ENCODE measurements at places on chromosomes 11 and 22. TPM values are rescaled to one million over a fixed set of nuclear protein-coding genes. Genes with fewer than 3 reads are reported as not detected.

The DCPS gene
- 11.3 TPM for total RNA-seq

DNA sequence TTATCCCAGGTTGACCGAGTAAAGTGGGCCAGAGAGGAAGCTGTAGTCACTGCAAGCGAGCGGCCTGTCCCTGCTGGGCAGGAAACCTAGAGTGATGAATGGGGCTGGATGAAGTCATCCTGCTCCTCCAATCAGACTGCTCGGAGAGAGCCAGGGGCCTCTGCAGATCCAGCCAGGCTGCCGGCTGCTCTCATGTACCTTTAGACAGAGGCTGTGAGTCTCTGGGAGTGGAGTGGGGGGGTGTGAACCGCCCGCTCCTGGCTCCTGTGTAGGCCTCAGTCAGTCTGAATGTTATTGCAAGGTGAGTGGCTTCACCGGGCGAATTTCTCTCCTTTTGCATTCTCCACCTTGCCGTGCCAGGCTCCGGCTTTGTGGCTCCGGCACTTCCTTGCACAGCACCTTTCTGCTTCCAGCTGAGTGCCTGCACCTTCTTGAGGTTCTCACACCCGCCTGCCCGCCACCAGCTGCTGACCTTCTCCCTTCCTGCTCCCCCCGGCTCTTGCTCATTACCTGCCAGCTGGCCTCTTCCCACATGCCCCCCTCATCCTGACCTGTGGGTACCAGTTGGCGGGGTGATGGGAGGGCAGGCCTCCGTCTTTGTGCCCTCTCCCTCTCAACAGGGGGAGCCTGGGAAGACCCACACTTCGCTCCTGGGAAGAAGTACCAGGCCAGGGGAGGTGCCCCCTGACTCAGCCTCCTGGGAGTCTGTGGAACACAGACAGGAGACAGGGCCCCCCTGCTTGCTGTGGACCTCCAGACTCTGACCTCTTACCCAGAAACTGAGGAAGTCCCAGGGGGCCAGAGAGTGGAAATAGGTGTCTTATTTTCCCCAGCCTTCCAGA is 79.9 kb downstream of the GRAMD1B start:
- H3K27ac ChIP-seq = no peak overlapping the region
- no peak overlapping the region for H3K4me3 ChIP-seq
- H3K4me1 ChIP-seq = no peaks in the 10 kb centered on the region
- no peaks in the 10 kb centered on the region for H3K36me3 ChIP-seq
- no peak for DNase-seq
- H3K27me3 ChIP-seq = no peaks in the 10 kb centered on the region

DNA sequence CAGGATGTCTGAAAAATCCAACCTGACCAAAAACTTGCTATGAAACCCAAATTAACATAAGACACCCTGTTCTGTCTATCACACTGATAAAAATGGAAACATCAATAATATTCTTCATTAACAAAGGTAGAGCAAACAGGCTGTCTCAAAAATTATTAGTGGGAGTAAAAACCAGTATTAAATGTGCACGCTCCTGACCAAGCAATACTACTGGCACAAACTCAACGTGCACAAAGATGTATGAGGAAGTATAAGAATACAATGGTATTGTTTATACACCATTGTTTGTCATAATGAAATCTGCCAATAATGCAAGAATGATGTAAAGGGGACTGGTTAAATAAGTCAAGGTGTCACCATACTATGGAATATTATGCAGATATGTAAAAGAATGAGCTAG is 288.5 kb downstream of the MN1 start:
- H3K4me1 ChIP-seq = no peaks in the 10 kb centered on the region
- H3K36me3 ChIP-seq = no peaks in the 10 kb centered on the region
- DNase-seq = no peak
- H3K27me3 ChIP-seq = no peaks in the 10 kb centered on the region

DNA sequence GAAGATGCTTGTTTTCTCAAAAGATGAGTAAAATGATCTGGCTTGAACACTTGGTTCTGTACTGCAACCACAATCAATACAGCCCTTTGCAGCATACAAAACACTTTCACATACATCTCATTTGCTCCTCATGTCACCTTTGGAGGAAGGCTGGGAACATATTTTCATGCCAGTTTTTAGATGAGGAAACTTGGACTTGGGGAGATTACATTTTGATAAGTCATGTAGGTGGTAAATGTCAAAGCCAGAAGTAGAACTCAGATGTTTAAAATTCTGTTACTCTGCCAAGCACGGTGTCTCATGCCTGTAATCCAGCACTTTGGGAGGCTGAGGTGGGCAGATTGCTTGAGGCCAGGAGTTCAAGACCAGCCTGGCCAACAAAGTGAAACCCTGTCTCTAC is 121.8 kb downstream of the MICAL2 start:
- H3K4me1 ChIP-seq = no peaks in the 10 kb centered on the region
- H3K27ac ChIP-seq = peak overlapping the region; percentile 77
- no peaks in the 10 kb centered on the region for H3K36me3 ChIP-seq
- DNase-seq = no peak
- H3K27me3 ChIP-seq = no peaks in the 10 kb centered on the region
- no peak overlapping the region for H3K4me3 ChIP-seq

DNA sequence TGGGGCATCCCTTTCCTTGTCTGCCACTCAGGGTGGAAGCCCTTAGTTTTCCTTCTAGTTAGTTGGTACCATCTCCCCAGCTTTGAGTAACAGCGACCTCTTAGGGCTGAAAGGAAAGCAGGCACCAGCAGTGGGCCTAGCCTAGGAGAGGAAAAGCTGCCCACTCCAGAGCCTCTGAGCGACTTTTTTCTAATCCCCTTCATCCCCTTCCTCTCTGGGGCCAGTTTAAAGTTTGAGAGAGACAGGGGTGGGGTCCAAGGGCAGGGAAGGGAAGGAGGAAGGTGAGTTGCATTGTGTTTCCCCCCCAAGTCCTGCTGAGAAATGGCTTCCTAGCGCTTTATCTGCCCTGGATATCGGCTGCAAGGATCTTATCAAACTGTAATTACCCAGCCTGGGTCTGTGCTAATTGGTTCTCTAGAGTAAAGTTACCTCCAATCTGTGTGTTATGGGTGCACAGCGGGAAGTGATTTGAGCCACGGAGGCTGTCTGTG is 573.9 kb upstream of the CADM1 start:
- no peaks in the 10 kb centered on the region for H3K36me3 ChIP-seq
- H3K4me1 ChIP-seq = no peaks in the 10 kb centered on the region
- H3K27ac ChIP-seq = no peak overlapping the region
- H3K4me3 ChIP-seq = no peak overlapping the region
- DNase-seq = no peak

DNA sequence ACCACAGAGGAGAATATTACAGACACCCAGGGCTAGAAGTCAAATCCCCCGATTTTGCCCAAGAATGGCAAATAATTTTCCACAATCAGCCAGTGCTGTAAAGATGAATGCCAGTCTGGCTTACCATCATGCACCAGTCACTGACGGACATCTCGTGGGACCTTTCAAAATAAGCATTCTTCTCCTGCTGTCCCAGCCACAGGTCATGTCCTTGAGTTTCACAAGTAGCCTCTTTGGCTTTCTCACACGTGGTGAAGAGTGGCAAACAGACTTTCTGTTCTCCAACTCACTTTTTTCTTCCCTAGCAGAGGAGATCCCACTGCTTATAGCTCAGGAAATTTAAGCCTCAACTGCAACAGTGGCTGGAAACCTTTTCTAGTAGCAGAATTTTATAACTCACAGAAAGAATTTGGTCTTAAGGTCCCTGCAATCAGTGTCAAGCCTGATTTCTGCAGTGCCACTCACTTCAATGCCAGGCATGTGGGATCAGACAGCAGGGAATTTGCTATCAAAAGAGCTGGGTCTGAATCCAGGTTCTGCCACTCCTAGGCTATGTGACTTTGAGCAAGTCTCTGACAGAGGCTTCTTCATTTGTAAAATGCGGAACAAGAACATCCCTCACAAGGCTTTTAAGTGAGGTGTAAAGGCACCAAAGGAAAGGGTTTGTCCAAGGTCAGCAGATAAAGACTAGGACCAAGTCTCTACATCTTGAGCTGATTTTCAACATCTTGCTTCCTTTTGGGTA is 3.6 kb downstream of the PIK3IP1 start:
- H3K27me3 ChIP-seq = no peaks in the 10 kb centered on the region
- peaks cover 7% of the 10 kb centered on the region for H3K4me1 ChIP-seq
- no peaks in the 10 kb centered on the region for H3K36me3 ChIP-seq
- no peak overlapping the region for H3K4me3 ChIP-seq
- peak overlapping the region; percentile 100 for H3K27ac ChIP-seq
- no peak for DNase-seq

Measured in uterus (tissue), 4 donors.